ENCODE measurements at places on chromosomes 11 and 22. TPM values are rescaled to one million over a fixed set of nuclear protein-coding genes. Genes with fewer than 3 reads are reported as not detected.

The ZFTA gene
- 36.6 TPM for polyA plus RNA-seq

The YPEL1 gene
- 15.2 TPM for polyA plus RNA-seq

The RASGRP2 gene
- 9.9 TPM for polyA plus RNA-seq

The SLC25A1 gene
- 83.2 TPM for polyA plus RNA-seq

The THAP12 gene
- polyA plus RNA-seq = 95.8 TPM

The UPK3A gene
- polyA plus RNA-seq = 0.33 TPM

The CLMP gene
- polyA plus RNA-seq = 17.8 TPM

The XBP1 gene
- 101 TPM for polyA plus RNA-seq

The KRTAP5-10 gene
- polyA plus RNA-seq = not detected

The FAM181B gene
- polyA plus RNA-seq = 0.12 TPM

The CRYAB gene
- polyA plus RNA-seq = 60.8 TPM

The PNPLA3 gene
- polyA plus RNA-seq = 0.49 TPM

Measured in right lung (tissue), 10 donors.